ENCODE measurements at places on chromosomes 1 and 21. TPM values are rescaled to one million over a fixed set of nuclear protein-coding genes. Genes with fewer than 3 reads are reported as not detected.

The SNX7 gene
- total RNA-seq: 46.8 TPM

The NMNAT2 gene
- 10.4 TPM for total RNA-seq

The GPR3 gene
- 0.56 TPM for total RNA-seq

The SMCP gene
- not detected for total RNA-seq

The OR2T33 gene
- total RNA-seq: not detected

The SYT2 gene
- total RNA-seq: under 0.01 TPM

The IFI44 gene
- 19.2 TPM for total RNA-seq

The TPTE gene
- not detected for total RNA-seq

The MIXL1 gene
- total RNA-seq: not detected

The UTS2 gene
- 0.56 TPM for total RNA-seq

The ATP1A2 gene
- total RNA-seq: 0.28 TPM

The COL9A2 gene
- total RNA-seq: 0.38 TPM

The AMY1C gene
- total RNA-seq: not detected

The SNIP1 gene
- total RNA-seq: 12.7 TPM

The C1orf185 gene
- total RNA-seq: not detected

The SLFNL1 gene
- 0.28 TPM for total RNA-seq

The THEM5 gene
- total RNA-seq: not detected

The RIPPLY3 gene
- total RNA-seq: not detected

The PRAMEF13 gene
- not detected for total RNA-seq

The KCNE2 gene
- not detected for total RNA-seq

The WNT3A gene
- not detected for total RNA-seq

The KDM5B gene
- total RNA-seq: 76.9 TPM

The LHX4 gene
- not detected for total RNA-seq

The AGT gene
- total RNA-seq: 0.19 TPM

The ELAPOR1 gene
- 0.28 TPM for total RNA-seq

The SELP gene
- 1.4 TPM for total RNA-seq

The PGBD2 gene
- total RNA-seq: 10.4 TPM

The LEMD1 gene
- total RNA-seq: not detected

Measured in regular cardiac myocyte (primary cell).